ENCODE measurements at places on chromosomes 7 and 10. TPM values are rescaled to one million over a fixed set of nuclear protein-coding genes. Genes with fewer than 3 reads are reported as not detected.

IL2RA gene
- total RNA-seq = 0.70 TPM

GPC2 gene
- total RNA-seq = not detected

MUC12 gene
- total RNA-seq = not detected

FBXW4 gene
- 26.4 TPM for total RNA-seq

RTKN2 gene
- 9.3 TPM for total RNA-seq

VGF gene
- total RNA-seq = not detected

KEL gene
- 0.09 TPM for total RNA-seq

ITGB8 gene
- total RNA-seq = 30.5 TPM

- DNase-seq = peak; percentile 38
- H3K4me3 ChIP-seq = peak overlapping the region; percentile 90
- no peaks in the 10 kb centered on the region for H3K36me3 ChIP-seq
- H3K4me1 ChIP-seq = no peaks in the 10 kb centered on the region
- peak overlapping the region; percentile 88 for H3K27ac ChIP-seq
Measured at GRCh38 chr10:15167411-15168290, 842 bp downstream of the NMT2 start.

DNA sequence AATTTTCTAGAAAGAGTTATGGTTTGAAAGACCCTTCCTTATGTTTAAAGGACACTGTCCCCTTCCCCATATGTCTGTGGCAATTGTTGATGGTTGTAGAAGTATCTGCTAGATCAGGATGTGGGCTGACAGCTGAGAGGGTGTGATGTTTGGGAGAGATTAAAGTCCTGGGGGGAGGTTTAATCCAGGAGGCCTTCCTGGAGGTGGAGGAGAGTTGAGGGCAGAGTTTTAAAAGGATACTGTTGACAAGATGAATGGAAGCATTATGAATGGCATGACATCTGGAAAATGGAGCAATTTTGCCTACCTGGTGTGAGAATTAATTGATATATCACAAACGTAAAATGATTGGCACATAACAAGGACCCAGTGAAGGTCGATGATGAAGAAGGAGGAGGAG is 32.9 kb upstream of the SMC3 start:
- no peak for DNase-seq
- H3K27me3 ChIP-seq = peaks cover 18% of the 10 kb centered on the region
- no peaks in the 10 kb centered on the region for H3K36me3 ChIP-seq
- H3K4me3 ChIP-seq = no peak overlapping the region
- peaks cover 3% of the 10 kb centered on the region for H3K4me1 ChIP-seq
- H3K27ac ChIP-seq = no peak overlapping the region

DNA sequence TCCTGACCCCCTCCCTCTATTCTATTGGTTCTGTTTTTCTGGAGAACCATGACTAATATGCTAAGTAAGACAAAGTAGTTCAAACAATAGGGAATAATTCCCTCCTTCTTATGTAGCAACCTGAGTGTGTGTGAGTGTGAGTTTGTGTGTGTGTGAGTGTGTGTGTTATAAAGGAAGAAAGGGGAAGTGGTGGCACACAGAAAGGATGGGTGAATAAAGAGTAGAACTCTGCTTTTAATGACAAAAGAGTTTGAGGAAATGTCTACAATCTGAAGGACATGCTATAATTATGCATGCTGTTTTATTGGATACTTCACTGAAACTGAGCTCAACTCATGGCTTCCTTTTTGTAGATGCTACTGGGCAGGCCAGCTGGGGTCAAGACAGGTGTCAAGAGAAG is 489.5 kb downstream of the REEP3 start:
- H3K4me1 ChIP-seq = no peaks in the 10 kb centered on the region
- no peaks in the 10 kb centered on the region for H3K36me3 ChIP-seq
- no peak overlapping the region for H3K4me3 ChIP-seq
- no peak overlapping the region for H3K27ac ChIP-seq
- H3K27me3 ChIP-seq = no peaks in the 10 kb centered on the region

GRCh38 chr10:21728618-21729017 is 194.6 kb downstream of the MLLT10 start:
- H3K27ac ChIP-seq = peak overlapping the region; percentile 68
- H3K4me1 ChIP-seq = peaks cover 10% of the 10 kb centered on the region
- no peak for DNase-seq
- no peaks in the 10 kb centered on the region for H3K36me3 ChIP-seq
- H3K27me3 ChIP-seq = no peaks in the 10 kb centered on the region

GRCh38 chr10:11499425-11500071 is 111.9 kb downstream of the USP6NL start:
- no peak for DNase-seq
- H3K4me1 ChIP-seq = no peaks in the 10 kb centered on the region
- H3K27ac ChIP-seq = no peak overlapping the region
- no peaks in the 10 kb centered on the region for H3K36me3 ChIP-seq

- no peak overlapping the region for H3K4me3 ChIP-seq
- H3K27ac ChIP-seq = no peak overlapping the region
- no peak for DNase-seq
- no peaks in the 10 kb centered on the region for H3K4me1 ChIP-seq
- H3K27me3 ChIP-seq = no peaks in the 10 kb centered on the region
Measured at GRCh38 chr10:36465604-36466379, 659.6 kb upstream of the ANKRD30A start.

GRCh38 chr10:8594176-8594575 is 539.7 kb downstream of the GATA3 start:
- H3K36me3 ChIP-seq = no peaks in the 10 kb centered on the region
- H3K4me1 ChIP-seq = peaks cover 14% of the 10 kb centered on the region
- no peak for DNase-seq
- no peak overlapping the region for H3K27ac ChIP-seq
- H3K4me3 ChIP-seq = no peak overlapping the region

- H3K27me3 ChIP-seq = no peaks in the 10 kb centered on the region
- DNase-seq = no peak
- H3K4me1 ChIP-seq = no peaks in the 10 kb centered on the region
- no peaks in the 10 kb centered on the region for H3K36me3 ChIP-seq
Measured at GRCh38 chr7:9175871-9176270, 742.5 kb downstream of the NXPH1 start.

- DNase-seq = no peak
- H3K27me3 ChIP-seq = no peaks in the 10 kb centered on the region
- H3K27ac ChIP-seq = no peak overlapping the region
- no peaks in the 10 kb centered on the region for H3K4me1 ChIP-seq
- H3K4me3 ChIP-seq = no peak overlapping the region
- H3K36me3 ChIP-seq = no peaks in the 10 kb centered on the region
Measured at GRCh38 chr7:155820246-155820645, 8.0 kb upstream of the SHH start.

DNA sequence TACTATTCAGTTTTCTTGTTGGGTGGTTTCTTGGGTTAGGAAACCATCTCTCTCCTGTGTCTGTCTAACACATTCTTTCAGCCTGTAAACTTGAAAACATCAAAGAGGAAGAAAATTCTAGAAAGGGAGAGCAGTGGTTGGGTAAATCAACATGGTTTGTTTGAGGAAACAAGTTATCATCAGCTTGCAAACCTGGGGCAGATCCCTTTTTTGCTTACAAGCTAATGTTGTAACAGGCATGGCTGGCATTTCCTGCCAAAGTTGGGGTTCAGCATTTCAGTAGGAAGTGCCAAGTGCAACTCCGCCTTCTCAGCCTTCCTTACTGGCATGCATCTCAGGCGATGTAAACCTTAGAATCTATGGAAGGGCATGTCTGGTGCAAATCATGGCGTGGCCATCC is 112.6 kb downstream of the EEPD1 start:
- no peak for DNase-seq
- peak overlapping the region; percentile 49 for H3K27ac ChIP-seq
- no peaks in the 10 kb centered on the region for H3K36me3 ChIP-seq
- no peaks in the 10 kb centered on the region for H3K27me3 ChIP-seq

GRCh38 chr10:132532749-132533560 is 4.6 kb upstream of the INPP5A start:
- no peak for DNase-seq
- no peak overlapping the region for H3K4me3 ChIP-seq
- H3K27me3 ChIP-seq = no peaks in the 10 kb centered on the region
- peaks cover 19% of the 10 kb centered on the region for H3K4me1 ChIP-seq

- H3K27me3 ChIP-seq = no peaks in the 10 kb centered on the region
- H3K4me3 ChIP-seq = no peak overlapping the region
- H3K27ac ChIP-seq = no peak overlapping the region
- DNase-seq = no peak
- no peaks in the 10 kb centered on the region for H3K36me3 ChIP-seq
- H3K4me1 ChIP-seq = no peaks in the 10 kb centered on the region
Measured at GRCh38 chr7:158044482-158044823, 543.2 kb downstream of the PTPRN2 start.

GRCh38 chr10:100551196-100551595 is 15.5 kb downstream of the HIF1AN start:
- H3K36me3 ChIP-seq = peaks cover 95% of the 10 kb centered on the region
- DNase-seq = no peak
- H3K4me3 ChIP-seq = no peak overlapping the region
- no peak overlapping the region for H3K27ac ChIP-seq
- H3K4me1 ChIP-seq = no peaks in the 10 kb centered on the region
- H3K27me3 ChIP-seq = no peaks in the 10 kb centered on the region

- H3K27me3 ChIP-seq = no peaks in the 10 kb centered on the region
- no peak for DNase-seq
- peak overlapping the region; percentile 59 for H3K4me3 ChIP-seq
- H3K36me3 ChIP-seq = no peaks in the 10 kb centered on the region
- peaks cover 34% of the 10 kb centered on the region for H3K4me1 ChIP-seq
Measured at GRCh38 chr7:73520673-73521635, 1.1 kb downstream of the BAZ1B start.

- DNase-seq = no peak
- no peaks in the 10 kb centered on the region for H3K4me1 ChIP-seq
- no peak overlapping the region for H3K27ac ChIP-seq
- no peaks in the 10 kb centered on the region for H3K36me3 ChIP-seq
- no peaks in the 10 kb centered on the region for H3K27me3 ChIP-seq
Measured at GRCh38 chr7:41786404-41786803, 83.5 kb upstream of the INHBA start.

DNA sequence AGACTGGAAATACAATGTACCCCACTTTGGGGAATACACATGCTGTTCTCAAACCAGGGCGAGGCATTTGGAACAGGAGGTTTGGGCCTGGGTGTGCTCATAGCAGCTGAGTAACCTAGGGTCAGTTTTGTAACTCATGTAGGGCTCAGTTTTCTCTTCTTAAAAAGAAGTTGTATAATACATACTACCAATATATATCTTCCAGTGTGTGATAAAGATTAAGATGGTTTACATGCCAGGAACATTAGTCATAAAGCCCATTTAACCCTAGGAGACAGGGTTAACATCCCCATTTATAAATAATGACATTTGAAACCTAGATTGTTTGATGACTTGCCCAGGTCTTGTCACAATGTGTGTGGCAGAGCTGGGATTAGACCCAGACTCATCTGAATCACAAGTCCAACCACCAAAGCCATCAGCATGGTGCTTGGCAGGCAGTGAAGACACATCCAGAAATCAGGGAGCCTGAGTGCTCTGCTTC is 6.0 kb downstream of the AKR1B10 start:
- H3K4me1 ChIP-seq = peaks cover 62% of the 10 kb centered on the region
- H3K36me3 ChIP-seq = peaks cover 34% of the 10 kb centered on the region
- no peak for DNase-seq
- no peaks in the 10 kb centered on the region for H3K27me3 ChIP-seq

GRCh38 chr10:98664329-98665042 is 217.8 kb upstream of the HPS1 start:
- DNase-seq = no peak
- no peak overlapping the region for H3K27ac ChIP-seq
- H3K4me1 ChIP-seq = no peaks in the 10 kb centered on the region
- H3K36me3 ChIP-seq = no peaks in the 10 kb centered on the region
- no peaks in the 10 kb centered on the region for H3K27me3 ChIP-seq

- no peak for DNase-seq
- peaks cover 23% of the 10 kb centered on the region for H3K4me1 ChIP-seq
- H3K27me3 ChIP-seq = no peaks in the 10 kb centered on the region
- no peak overlapping the region for H3K4me3 ChIP-seq
- H3K36me3 ChIP-seq = no peaks in the 10 kb centered on the region
Measured at GRCh38 chr7:23369695-23370404, 70.7 kb downstream of the MALSU1 start.

- DNase-seq = no peak
- H3K27me3 ChIP-seq = no peaks in the 10 kb centered on the region
- no peak overlapping the region for H3K27ac ChIP-seq
- no peaks in the 10 kb centered on the region for H3K36me3 ChIP-seq
- H3K4me1 ChIP-seq = no peaks in the 10 kb centered on the region
- H3K4me3 ChIP-seq = no peak overlapping the region
Measured at GRCh38 chr7:117133125-117133524, 179.8 kb downstream of the ST7 start.

DNA sequence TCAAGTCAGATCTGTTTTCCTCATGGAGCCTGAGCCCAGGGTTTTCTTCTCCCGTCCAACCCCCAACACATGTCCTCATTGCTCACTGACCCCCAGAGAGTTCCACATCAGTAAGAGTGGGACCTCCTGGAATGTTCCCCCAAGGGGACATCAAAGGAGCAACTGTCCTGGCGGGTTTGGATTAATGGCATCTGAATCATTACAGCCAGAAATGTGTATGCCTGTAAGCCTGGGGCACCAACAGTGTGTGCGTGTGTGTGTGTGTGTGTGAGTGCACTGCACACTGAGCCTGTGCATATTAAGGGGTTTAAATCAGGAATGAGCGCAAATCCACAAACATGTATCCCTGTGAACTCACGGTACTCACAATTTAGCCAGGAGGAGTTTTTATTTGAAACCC is 222.3 kb downstream of the PLXNA4 start:
- no peak overlapping the region for H3K4me3 ChIP-seq
- no peak for DNase-seq
- H3K4me1 ChIP-seq = peaks cover 3% of the 10 kb centered on the region
- no peaks in the 10 kb centered on the region for H3K36me3 ChIP-seq

GRCh38 chr7:96377399-96377798 is 55.5 kb upstream of the SLC25A13 start:
- no peaks in the 10 kb centered on the region for H3K4me1 ChIP-seq
- no peaks in the 10 kb centered on the region for H3K27me3 ChIP-seq
- no peak overlapping the region for H3K27ac ChIP-seq
- no peak for DNase-seq
- no peak overlapping the region for H3K4me3 ChIP-seq
- H3K36me3 ChIP-seq = no peaks in the 10 kb centered on the region

Measured in esophagus squamous epithelium (tissue), 5 donors.